ENCODE measurements at places on chromosomes 12 and 14. TPM values are rescaled to one million over a fixed set of nuclear protein-coding genes. Genes with fewer than 3 reads are reported as not detected.
A peak's percentile ranks its signal among the peaks of the same experiment; 100 is the strongest.

Gene BEGAIN
- total RNA-seq: 1.5 TPM

DNA sequence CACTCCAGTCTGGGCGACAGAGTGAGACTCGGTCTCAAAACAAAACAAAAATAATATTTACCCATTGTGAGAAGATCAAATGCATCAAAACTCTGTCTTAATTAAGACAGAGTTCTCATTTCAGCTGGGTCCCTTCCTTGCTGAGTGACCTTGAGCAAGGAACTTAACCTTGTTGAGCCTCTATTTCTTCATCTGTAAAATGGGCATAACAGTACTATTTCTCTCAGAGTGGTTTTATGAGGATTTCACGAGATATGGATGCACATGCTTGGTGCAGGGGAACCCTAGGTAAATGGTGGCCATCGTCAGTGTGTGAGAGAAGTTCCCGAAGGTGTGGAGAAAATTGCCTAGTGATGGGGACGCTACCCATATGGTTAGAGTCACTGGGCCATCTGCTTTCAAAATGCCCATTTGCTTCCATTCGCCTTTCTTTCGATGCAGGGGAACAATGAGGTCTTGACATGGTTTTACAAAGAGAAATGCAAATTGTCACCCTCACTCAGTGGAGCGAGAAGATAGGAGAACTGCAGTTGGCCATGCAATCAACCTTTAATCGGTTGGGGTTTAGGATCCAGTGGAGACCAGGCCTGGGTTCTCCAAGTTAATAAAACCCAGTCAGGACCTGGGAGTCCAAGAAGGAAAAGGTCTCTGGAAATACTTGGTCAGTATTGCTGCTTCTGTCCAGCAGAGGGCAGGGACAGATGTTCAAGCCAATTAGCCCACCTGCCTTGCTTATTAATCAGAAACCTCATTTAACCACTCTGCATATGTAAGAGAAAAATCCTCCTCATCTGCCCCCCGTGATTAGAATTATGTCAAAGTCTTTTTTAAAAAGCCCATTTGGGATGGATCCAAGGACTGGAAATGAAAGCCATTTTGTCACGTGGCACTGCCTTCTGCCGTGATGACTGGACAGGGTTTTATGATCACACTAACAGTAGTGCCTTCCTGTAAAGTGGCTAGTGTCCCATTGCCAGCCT is 37.2 kb downstream of the CFAP251 start:
- DNase-seq: peak; percentile 46

DNA sequence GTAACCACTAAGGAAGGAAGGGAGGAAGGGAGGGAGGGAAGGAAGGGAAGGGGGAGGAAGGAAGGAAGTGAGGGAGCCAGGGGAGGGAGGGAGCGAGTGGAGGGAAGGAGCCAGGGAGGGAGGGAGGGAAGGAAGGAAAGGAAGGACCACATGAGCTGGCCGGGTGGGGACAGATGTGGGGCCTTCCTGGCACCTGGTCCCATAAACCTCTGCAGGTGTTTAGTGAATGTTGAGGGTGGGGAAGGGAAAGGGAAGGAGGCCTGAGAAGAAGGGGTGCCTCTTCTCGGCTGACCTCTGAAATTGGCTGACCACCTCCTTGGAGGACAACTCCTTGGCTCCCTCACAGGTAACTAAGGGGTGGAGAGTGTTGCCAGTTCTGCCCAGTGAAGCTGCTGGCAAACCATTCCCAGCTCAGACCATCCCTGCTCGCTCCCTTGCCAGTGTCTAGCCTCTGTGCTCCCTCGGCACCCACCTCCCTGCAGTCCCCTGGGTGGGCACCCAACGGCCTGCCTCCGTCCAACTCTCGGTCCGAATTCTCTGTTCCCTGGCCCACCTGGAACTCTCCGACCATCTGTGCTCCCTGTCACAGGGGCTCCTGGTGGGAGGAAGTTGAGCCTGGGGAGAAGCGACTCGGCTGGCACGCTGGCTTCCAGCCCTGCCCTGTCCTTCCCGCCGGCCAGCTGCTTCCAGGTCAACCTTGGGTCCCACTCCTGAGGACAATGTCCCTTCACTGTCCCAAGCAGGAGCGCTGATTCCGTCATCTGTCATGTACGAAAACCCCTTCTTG is 12.2 kb upstream of the PPP1R13B start:
- DNase-seq: no peak

DNA sequence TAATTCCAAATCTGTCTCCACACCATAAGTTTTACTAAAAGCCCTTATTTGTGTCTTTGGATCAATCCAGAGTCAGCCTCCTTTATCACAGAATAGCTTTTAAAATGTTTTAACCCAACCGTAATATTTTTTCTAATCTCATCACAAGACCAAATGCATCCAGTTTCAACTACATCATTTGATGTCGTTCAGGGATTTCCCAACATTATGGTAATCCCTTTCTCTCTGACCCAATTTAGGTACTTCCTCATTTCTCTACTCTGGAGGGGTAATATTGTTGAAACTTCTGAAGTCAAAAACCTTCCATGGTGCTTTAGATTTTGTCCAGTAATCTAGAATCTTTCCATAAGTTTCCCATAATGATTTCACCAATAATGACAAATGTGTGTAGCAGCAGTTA is 596.8 kb downstream of the SOX5 start:
- DNase-seq: no peak

Gene TBX3
- total RNA-seq: 15.6 TPM

DNA sequence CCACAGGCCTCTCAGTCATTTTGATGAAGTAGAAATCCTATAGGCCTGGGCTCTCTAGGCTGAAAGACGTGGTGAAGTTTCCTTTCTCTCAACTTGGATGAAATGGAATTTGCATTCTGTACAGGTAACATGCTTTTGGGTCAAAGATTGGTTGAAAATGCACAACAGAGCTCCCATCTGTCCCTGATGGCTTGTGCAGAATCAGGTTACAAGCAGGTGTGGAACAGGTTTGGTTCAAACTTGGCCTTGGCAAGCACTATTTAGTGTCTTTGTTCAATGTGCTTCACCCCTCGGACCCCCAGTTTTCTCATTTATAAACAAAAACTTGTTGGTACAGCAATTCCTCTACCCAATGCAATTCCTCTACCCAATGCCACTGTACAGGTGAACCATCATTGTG is 1493.0 kb downstream of the AACS start:
- DNase-seq: no peak

Gene C12orf54
- total RNA-seq: not detected

- no peak for DNase-seq
Measured at GRCh38 chr14:101520621-101521472, 40.4 kb upstream of the DIO3 start.

GRCh38 chr14:58106446-58106845 is 45.6 kb downstream of the ARMH4 start:
- no peak for DNase-seq

GRCh38 chr14:106209755-106210154 is 683.4 kb downstream of the TMEM121 start:
- DNase-seq: no peak

DNA sequence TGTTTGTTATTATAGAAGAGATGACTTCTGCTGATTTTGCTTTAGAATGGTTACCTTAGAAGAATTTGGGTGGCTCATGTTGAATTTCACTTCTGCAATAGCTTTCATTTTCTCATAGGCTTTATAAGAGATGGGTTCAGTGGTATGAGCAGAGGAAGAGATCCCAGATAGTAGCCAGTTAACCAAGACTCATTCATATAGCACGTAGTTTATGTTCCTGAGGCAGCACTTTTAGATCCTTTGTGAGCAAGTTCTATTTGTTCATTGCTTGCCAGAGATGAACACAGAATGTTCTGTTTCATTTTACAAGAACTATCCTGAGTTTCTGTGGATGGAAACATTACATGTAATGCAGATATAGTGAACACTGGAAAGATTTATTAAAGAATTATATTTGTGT is 32.2 kb downstream of the RAB21 start:
- DNase-seq: no peak

Gene SDR9C7
- total RNA-seq: not detected

Gene C14orf180
- 0.38 TPM for total RNA-seq

- no peak for DNase-seq
Measured at GRCh38 chr14:80428671-80429070, 217.4 kb upstream of the DIO2 start.

DNA sequence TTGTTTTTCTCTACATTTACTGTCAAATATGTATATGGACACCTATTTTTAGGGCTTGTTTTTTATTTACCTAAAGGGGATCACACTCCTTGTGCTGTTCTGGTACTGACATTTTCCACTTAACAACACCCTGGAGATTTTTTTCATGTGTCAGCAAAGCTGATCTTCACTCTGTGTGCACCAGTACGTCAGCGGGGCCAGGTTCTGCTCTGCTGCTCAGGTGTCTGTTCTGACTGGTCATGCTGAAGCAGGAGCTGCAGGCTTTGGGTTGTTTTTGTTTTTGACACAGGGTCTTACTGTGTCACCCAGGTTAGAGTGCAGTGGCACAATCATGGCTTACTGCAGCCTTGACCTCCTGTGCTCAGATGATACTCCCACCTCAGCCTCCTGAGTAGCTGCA is 81.9 kb upstream of the CCND2 start:
- no peak for DNase-seq

Gene DHRS4L2
- 35.7 TPM for total RNA-seq

GRCh38 chr12:64680235-64680634 is 69.9 kb downstream of the RASSF3 start:
- DNase-seq: no peak

GRCh38 chr12:51792417-51792816 is 56.1 kb downstream of the FIGNL2 start:
- no peak for DNase-seq

GRCh38 chr14:21088687-21089086 is 9.8 kb downstream of the ZNF219 start:
- no peak for DNase-seq

GRCh38 chr14:65867333-65867732 is 454.8 kb downstream of the FUT8 start:
- no peak for DNase-seq
